ENCODE measurements at places on chromosomes 2 and 18.

- no peak for DNase-seq
These were observed 2.6 kb downstream of the NRP2 start for GRCh38 chr2:205684871-205685313.

- DNase-seq = no peak
These were observed 49.4 kb downstream of the TWIST2 start for GRCh38 chr2:238897122-238897880.

- DNase-seq = no peak
These were observed 186.4 kb upstream of the FAM98A start for GRCh38 chr2:33785201-33786106.

DNA sequence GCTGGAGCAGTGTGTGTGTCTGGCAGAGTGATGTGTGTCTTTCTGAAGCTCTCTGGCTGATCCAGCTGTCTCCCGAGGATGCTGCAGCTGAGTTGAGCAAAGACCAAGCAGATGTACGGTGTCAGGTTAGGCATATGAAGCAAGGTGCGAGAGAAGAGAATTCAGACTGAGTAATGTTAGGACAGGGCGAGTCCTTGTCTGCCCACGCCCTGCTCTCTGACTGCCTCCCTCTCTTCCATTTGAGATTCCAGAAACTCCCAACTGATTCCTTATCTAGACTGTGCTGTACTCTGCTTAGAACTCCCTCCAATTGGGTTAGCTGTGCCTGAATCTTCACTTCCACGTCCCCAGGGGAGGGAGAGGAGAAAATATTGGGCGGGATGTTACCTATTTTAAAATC lies 25.7 kb upstream of the LPIN1 start:
- DNase-seq = no peak

DNA sequence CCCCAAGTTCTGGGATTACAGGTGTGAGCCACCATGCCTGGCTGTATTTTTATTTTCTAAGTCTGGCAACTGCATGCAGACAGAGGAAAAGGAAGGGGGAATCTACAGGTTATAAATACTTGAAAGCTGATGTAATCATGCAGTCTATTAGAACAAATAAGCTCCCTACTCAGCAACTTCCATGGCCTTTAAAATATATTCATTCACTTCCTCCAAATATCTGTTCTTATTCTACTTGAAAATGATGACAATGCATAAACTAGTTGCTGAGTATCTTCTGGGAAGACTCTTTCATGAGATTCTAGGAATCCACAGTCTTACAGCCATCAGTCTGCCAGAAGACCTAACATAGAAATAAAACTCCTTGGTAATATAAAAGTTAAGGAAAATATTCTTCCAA lies 66.9 kb upstream of the NCKAP5 start:
- no peak for DNase-seq

- no peak for DNase-seq
These were observed 215.7 kb downstream of the DYSF start for GRCh38 chr2:71669058-71669456.

- DNase-seq = no peak
These were observed 91.3 kb downstream of the NBEAL1 start for GRCh38 chr2:203105996-203106395.

DNA sequence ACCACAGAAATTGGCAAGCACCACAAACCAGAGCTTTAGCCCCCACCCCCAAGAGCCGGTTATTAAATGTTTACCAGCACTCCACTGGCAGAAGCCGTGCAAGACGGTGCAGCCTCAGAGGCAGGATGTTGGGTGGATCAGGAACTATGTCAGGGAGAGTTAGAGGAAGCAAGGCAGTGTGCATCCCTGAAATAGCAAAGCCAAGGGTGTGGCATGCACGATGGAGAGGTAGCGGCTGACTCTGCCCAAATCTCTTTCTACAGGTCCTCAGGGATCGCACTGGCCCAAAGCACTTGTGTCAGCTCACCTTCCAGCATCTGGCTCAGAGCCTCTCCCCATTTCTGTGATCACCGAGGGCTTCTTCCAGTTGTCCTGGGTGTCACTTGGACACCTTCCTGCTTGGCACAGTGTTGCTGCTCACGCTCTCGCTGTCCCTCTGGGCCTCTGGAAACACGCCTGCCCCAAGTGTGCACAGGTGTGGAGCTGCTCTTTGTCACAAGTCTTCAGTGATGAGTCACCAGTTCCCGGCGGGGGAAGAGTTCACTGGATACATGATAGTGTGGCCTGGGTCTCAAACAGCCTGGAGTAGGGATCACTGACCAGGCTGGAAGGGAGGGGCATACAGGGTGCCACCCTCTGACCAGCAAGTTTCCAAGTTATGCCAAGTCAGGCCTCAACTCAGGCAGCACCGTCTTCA lies 17.3 kb upstream of the B3GNT7 start:
- no peak for DNase-seq

GRCh38 chr18:24695168-24695567 lies 234.7 kb downstream of the HRH4 start:
- no peak for DNase-seq

DNA sequence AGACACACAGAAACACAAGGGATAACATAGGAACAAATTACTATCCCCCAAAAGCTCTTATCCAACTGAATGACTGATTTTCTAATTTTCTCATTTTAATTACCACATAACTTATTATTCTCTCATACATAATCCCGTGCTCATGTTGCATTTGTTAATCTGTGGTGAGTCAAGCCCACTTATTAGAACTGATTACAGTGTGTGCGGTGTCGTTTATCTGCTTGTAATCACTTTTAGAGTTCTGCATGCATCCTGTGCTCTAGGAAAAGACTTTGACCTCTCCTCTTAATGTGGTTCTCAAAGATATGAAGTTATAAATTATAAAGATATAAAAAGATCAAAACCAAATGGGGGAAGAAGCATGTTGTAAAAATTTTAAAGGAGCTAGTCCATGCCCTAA lies 29.7 kb downstream of the CNDP1 start:
- DNase-seq = no peak

- DNase-seq = no peak
These were observed 96.8 kb upstream of the CDC42EP3 start for GRCh38 chr2:37767959-37768925.

DNA sequence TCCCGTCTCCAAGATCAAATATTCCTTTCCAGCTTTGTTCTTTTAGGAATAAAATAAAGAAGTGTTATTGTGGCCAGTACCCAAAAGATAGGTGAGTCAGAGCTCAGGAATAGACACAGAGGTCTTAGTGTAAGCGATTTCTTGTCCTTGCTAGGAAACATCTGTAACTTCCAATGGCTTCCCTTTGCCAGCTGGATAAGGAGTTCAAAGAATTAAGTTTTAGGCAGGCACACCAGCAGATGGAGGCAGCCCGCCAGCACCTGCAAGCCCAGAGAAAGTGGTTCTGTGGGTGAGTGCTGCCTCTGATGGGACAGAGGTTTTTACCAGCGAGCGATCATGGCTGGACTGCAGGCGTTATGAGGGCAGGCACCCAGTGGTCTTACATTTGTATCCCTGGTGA lies 125.4 kb downstream of the MGAT5 start:
- DNase-seq = no peak

GRCh38 chr2:128504246-128505149 lies 185.8 kb upstream of the HS6ST1 start:
- DNase-seq = no peak

GRCh38 chr2:2007551-2008501 lies 263.5 kb upstream of the PXDN start:
- no peak for DNase-seq

- no peak for DNase-seq
These were observed 225.1 kb downstream of the SH3RF3 start for GRCh38 chr2:109353806-109354745.

DNA sequence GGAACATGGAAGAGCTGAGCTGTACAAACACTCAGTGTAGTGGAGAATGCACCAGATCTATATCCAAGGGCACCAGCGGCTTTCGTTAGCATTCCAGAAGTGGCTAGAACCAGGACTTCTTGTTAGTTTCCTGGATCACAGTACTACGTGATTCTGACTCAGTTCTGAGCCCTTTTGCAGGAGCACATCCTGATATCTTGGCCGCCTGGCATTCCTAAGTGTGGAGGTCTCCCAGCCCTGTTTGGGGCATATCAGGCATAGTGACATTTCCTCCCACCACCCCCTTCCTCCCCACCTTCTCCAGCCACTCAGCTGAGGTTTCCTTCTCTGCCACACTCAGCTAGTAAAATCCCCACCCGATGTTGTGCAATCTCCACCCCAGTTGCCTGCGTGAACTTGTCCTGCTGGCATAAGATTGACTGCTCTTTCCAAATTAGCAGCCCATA lies 63.4 kb downstream of the BMP10 start:
- no peak for DNase-seq

- no peak for DNase-seq
These were observed 82.5 kb downstream of the OSBPL1A start for GRCh38 chr18:24315170-24315569.

GRCh38 chr18:62107881-62108280 lies 79.0 kb downstream of the PIGN start:
- DNase-seq = no peak

- no peak for DNase-seq
These were observed 9.8 kb upstream of the ZCCHC2 start for GRCh38 chr18:62512996-62513395.

- DNase-seq = no peak
These were observed 1.3 kb downstream of the NETO1 start for GRCh38 chr18:72866442-72866900.

- DNase-seq = no peak
These were observed 20.7 kb downstream of the FARP2 start for GRCh38 chr2:241376808-241377207.

GRCh38 chr2:164934401-164935117 lies 20.8 kb downstream of the SLC38A11 start:
- no peak for DNase-seq

- DNase-seq = no peak
These were observed 113.5 kb upstream of the FZD5 start for GRCh38 chr2:207883002-207883780.

DNA sequence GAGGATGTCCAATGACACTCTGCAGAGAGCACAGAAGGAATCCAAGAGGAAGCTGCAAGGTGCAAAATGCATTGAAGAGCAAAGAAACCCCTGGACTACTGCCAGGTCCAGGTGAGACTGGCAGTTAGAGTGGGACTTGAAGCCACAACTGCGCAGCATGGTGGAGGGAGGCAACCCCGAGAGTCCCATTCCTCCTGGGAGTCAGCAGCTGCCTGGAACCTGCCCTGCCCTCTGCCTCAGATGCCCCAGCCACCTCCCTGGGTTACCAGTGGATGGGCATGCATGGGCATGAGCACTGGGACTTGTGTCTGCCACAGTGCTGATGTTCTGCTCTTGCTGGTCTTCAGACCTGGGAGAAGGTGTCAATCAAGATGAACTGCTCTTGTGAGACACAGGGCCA lies 43.2 kb downstream of the ANKMY1 start:
- no peak for DNase-seq

DNA sequence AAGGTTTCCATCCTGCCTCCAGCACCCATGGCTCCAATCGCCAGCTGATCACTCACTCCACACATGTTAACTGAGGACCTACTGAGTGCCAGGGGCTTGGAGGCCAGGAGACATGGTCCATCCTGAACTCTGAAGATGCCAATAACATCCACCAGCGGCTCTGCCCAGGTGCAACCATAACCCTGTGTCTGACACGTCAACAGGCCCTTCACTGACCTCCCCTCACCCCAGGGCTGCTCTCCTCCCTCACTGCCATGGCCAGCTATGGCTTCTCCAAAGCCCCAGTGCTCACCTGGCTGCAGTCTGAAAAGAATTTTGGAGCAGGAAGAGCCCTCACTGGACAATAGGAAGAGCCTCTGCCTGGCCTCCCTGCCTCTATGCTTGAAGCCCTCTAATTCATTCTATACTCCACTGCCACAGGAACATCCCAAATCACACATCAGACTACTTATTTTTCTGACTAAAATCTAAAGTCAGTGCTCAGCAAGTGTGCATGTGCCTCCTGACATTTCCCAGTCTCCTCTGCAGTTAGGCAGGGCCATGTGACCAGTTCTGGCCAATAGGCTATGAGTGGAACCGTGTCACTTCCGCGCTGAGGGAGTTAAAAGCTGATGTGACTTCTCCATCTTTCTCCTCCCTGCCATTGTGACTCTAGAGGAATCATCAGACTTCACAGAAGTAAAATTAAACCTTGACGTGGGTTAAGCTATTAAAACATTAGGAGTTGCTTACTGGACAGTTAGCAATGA lies 37.2 kb downstream of the ZBTB7C start:
- no peak for DNase-seq

GRCh38 chr2:12284487-12284886 lies 432.2 kb upstream of the TRIB2 start:
- no peak for DNase-seq

DNA sequence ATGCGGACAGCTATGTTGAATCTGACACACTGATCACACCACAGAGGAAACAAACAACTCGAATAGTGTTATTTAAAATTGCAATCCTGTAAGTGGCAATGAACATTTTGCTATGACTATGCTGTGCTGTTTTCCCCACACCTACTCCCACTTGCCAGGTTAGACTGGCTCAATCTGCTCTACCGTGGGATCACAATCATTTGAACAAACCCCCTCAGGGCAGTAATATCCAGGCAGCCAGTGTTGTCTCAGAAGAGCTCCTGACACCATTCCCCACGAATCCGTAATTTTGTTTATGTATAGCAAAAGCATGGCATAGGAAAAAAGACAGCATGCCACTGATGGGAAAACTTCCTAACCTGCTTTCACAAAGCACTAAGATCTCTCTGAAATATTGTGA lies 284.3 kb downstream of the ERBB4 start:
- DNase-seq = no peak

GRCh38 chr2:25115902-25116301 lies 52.5 kb downstream of the POMC start:
- no peak for DNase-seq

GRCh38 chr18:11553098-11553940 lies 56.1 kb upstream of the SLC35G4 start:
- peak; percentile 30 for DNase-seq

Measured in activated naive CD8-positive, alpha-beta T cell treated with anti-CD3 and anti-CD28 coated beads, Interleukin-2, amount 50 U/mL, for 24 hours (primary cell).